Stimulated activated CD4-positive, alpha-beta T cell treated with anti-CD3 and anti-CD28 coated beads, TNF-alpha, amount 100 ng/mL, for 1 hour (primary cell): ENCODE measurements at places on chromosomes 16 and 17.

GRCh38 chr16:46650254-46650623 lies 29.1 kb upstream of the SHCBP1 start:
- DNase-seq = no peak

- DNase-seq = no peak
Observed at GRCh38 chr17:63492940-63493339, 16.1 kb downstream of the ACE start.

DNA sequence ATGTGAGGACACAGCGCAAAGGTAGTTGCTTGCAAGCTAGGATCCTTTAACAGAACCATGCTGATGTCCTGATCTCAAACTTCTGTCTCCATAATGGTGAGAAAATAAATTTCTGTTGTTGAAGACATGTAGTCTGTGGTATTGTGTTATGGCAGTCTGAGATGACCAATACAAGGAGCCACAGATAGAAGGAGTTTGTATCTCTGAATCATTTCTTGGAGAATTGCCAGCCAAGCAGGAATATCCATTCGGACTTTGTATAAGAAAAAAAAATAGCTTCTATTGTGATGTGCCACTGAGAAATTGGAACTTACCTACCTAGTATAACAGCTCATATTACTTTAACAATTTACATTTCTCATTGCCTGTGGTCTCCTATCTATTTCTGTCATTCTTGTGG lies 447.6 kb upstream of the CA10 start:
- no peak for DNase-seq

DNA sequence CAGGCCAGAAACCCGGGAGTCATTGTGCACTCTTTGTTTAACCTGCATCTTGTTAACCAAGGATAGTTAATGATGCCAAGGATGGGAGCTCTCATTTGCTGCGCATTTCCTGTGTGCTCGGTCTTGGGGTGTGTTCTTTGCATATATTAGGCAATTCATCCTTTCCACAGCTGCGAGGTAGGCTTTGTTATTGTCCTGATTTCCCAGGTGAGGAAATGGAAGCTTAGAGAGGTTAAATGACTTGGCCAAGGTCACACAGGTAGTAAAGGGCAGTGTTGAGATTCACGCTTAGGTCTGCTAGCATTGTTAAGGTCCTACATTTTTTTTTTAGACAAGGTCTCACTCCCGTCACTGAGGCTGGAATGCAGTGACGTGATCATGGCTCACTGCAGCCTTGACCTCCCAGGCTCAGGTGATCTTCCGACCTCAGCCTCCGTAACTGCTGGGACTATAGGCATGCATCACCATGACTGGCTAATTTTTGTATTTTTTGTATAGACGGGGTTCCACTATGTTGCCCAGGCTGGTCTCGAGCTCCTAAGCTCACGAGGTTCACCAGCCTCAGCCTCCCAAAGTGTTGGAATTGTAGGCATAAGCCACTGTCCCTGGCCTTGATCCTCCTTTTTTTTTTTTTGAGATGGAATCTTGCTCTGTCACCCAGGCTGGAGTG lies 5.0 kb upstream of the LRRC75A start:
- DNase-seq = no peak

DNA sequence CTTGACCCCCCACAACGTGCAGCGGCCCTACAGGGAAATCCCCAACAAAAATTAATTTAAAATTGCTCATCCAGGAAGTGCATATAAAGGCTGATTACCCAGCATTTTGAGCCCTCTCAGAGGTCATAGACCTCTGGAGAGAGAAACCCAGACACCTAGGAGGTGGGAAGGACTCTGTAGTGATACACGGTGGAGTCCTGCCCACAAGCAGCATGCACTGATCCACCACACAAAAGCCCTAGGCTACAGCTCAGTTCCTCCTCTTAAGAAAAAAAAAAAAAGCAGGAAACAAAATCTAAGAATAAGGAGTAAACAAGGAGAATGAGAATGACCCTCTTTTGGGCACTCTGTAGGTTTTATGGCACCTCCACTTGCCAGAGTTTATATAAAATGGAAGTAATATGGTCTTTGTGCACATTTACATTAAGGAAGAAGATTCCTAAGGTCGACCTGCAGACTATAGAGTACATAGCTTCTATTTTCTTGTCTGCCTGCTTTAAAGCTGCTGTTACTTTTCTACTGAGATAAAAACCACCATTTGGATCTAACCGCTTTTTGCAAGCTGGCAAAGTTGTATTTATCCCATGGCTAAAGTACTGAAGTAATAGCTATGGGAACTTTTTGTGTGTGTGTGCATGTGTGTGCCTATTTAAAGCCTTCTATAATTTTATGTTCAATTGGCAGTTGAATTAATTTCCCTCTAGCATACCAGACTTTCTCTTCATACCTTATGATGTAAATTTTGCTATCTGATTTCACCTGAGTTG lies 46.9 kb downstream of the ACSM1 start:
- no peak for DNase-seq

- no peak for DNase-seq
Observed at GRCh38 chr17:1032391-1032790, 35.5 kb downstream of the TIMM22 start.

DNA sequence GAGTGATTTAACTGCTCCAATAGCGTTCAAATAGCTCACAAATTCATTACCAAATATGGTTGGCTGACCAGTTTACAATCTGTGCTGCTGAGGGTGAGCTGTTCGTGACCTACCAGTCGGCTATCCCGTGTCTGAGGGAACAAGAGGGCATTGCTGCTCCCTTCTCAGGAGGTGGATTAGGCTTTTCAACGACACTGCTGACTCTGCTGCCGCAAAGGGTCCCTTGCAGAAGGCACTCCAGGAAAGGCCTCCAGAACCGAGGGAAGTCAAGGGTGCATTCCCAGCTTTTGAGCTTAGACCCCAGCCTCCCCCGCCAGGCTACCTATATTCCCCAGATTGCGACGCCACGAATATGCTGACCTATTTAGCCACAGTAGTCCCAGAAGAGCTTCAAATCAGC lies 32.3 kb downstream of the GJC1 start:
- no peak for DNase-seq

DNA sequence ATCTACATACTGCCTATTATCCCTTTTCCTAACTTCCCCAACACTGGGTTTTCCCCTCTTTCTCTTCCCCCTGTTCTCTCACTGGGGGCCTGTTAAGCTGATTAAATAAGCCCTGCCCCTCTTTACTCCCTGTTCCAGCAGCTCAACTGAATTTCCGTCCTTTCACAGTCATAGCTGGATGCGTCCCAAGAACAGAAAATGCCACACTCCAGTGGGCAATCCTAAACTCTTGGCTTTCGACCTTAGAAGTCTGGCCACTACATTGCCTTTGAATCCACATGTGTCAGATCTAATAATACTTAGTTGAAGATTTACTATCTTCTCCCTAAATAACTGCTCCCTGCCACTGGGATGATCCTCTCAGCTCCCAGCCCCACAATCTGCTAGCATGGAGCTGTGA lies 34.5 kb downstream of the KCNJ16 start:
- DNase-seq = no peak

DNA sequence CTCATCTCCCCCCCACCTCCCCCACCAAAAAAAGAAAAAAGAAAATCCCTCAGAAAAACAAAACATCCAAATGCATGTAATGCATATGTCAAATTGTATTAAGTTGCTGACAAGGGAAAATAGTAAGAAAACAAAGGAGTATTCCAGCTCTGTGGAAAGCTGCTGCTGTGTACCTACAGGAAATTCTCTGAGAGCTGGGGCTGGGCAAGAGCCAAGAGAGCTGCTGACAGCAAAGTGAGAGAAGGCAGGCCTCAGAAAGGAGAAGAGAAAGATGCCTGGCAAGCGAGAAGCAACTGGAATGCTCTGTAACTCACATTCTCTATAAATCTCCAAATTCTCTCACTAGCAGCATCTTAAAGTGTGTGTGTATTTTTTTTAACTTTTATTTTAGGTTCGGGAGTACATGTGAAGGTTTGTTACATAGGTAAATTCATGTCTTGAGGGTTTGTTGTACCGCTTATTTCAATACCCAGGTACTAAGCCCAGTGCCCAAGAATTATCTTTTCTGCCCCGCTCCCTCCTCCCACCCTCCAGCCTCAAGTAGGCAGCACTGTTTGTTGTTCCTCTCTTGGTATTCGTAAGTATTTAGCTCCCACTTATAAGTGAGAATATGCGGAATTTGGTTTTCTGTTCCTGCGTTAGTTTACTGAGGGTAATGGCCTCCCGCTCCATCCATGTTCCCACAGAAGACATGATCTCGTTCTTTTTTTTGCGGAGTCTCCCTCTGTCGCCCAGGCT lies 24.4 kb downstream of the CNTROB start:
- DNase-seq = no peak

GRCh38 chr17:29526322-29526721 lies 40.5 kb downstream of the ABHD15 start:
- no peak for DNase-seq

DNA sequence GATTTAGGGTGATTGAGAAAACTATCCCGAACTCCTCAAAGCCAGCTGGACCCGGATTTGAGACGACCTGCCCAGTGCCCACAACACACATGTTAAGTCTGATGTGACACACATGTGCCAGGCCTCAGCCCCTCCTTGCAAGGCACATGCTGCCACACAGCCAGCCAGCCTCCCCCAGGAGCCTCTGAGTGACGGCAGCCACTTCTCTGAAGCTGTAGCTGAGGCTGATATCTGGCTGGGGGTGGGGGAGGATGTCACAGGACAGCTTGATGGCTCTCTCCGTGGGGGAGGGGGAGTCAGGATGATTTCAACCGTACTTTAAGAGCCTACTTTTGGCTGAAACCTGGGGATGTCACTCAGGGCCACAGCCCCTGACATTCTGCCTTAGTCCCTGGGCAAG lies 40.9 kb downstream of the SRCIN1 start:
- no peak for DNase-seq

- no peak for DNase-seq
Observed at GRCh38 chr17:29126268-29126930, 53.8 kb downstream of the MYO18A start.

GRCh38 chr17:71905376-71906031 lies 215.3 kb upstream of the SOX9 start:
- DNase-seq = no peak

DNA sequence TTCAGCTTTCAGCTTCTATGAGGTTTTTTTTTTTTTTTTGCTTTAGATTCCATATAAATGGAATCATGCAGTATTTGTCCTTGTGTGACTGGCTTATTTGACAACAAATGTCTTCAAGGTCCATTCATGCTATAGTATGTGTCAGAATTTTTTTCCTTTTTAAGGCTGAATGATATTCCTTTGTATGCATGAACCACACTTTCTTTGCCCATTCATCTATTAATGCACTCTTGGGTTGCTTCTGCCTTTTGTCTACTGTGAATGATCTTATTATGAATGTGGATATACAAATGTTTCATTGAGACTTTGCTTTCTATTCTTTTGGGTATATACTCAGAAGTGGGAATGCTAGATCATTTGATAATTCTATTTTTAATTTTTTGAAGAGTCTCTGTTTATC lies 27.0 kb upstream of the LRRC75A start:
- no peak for DNase-seq

GRCh38 chr17:38533866-38534497 lies 71.8 kb downstream of the SRCIN1 start:
- DNase-seq = no peak

DNA sequence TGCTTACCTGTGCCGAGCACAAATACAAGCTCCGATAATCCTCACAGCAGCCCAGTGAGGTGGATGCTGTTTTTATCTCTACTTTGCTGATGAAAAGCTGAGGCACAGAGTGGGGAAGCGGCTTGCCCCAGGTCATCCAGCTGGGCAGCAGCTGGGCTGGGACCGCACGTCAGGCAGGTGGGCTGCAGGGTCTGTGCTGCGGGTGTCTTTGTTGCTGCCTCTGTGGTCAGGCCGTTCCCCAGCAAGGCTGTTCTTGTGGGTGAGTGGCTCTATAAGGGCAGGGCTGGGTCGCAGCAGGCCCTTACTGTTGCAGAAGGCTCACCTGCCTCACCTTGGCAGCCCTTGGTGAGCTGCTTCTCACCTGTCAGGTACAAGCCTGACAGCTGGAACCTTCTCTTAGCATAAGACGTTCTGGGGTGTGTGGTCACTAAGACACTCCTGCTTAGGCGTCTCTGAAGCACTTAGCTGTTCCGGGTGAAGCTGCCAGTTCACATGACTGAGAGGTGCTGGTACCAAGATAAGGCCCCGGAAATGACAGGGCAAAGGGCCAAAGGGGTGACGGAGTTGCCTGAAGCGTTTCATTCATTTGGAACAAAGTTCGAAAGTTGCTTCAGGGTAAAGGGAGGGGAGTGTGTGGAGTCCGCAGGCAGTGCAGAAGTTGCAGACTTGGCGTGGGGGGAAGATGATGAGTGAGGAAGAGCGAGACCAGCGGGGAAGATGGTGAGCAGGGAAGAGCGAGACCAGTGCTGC lies 17.4 kb downstream of the IRF8 start:
- no peak for DNase-seq

DNA sequence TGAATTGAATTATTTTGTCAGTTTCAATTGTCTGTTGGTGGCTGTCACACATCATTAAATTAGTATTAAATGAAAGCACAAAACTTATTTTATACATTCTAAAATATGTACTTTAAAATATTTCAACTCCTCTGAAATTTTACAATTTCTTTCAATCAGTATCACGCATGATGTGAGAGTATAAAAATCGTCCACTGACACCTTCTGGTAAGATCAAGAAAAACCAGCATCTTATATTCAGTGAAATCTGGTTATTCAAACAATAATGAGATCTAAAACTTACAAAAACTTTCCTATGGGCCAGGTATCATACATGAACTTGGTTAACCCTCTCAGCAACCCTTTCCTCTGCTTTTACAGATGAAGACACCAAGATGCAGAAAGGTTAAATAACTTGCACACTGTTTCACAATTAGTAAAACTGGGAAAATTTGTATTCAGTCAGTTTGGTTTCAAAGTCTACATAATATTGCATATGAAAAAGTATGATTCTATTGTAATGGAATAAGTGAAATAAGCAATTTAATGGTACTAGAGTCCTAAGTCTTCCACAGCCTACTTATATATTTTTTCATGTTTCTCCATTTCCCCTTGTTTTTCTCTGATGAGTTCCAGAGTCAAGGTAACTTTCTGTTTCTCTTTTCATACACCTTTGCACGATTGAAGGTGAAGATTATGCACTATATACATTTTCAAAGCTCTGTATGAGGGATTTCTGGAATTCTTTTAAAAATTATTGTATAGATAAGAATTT lies 58.7 kb downstream of the EFCAB5 start:
- DNase-seq = no peak

- no peak for DNase-seq
Observed at GRCh38 chr17:57732062-57732461, 13.0 kb downstream of the CCDC182 start.

DNA sequence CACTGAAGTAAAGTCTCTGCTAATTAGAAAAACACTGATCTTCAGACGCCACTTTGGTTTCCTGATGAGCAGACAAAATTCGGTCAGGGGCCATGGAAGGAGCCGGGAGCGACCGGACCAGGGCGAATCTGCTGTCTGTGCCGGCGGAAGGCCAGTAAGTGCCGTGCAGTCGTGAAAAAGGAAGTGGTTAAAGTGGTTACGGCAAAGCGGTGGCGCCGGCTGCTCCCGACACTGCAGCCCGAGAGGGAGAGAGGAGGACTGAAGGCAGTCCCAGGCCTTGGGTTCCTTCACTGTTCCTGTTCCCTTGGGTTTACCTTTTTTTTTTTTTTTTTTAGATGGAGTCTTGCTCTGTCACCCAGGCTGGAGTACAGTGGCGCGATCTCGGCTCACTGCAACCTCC lies 17.3 kb upstream of the HEXD start:
- peak; percentile 6 for DNase-seq

GRCh38 chr17:81435652-81436293 lies 40.5 kb downstream of the BAHCC1 start:
- no peak for DNase-seq
